Left cardiac atrium (tissue), 4 donors: ENCODE measurements at places on chromosomes 2 and 18. TPM values are rescaled to one million over a fixed set of nuclear protein-coding genes. Genes with fewer than 3 reads are reported as not detected.

Gene SPDYA
- 0.44 TPM for total RNA-seq

Gene HAAO
- 2.5 TPM for total RNA-seq

Gene HMSD
- not detected for total RNA-seq

Gene PCARE
- 0.58 TPM for total RNA-seq

Gene CXCR2
- total RNA-seq: 1.2 TPM

Gene VSNL1
- total RNA-seq: 26.6 TPM

Gene CPS1
- total RNA-seq: 3.0 TPM

Gene RGPD4
- total RNA-seq: not detected

Gene TSPYL6
- not detected for total RNA-seq

Gene SPAST
- total RNA-seq: 8.0 TPM

Gene TM4SF20
- not detected for total RNA-seq

Gene PLEK
- 21.5 TPM for total RNA-seq

Gene NXPH2
- not detected for total RNA-seq

Gene OR6B2
- total RNA-seq: not detected

Gene MOCOS
- total RNA-seq: 0.97 TPM

Gene NEUROD1
- total RNA-seq: not detected

Gene GAD1
- total RNA-seq: not detected

Gene ERICH2
- total RNA-seq: 1.2 TPM

Gene ABCB11
- 1.1 TPM for total RNA-seq

Gene LCT
- not detected for total RNA-seq

Gene TRABD2A
- total RNA-seq: 0.91 TPM

Gene PLEKHH2
- 3.1 TPM for total RNA-seq

Gene GCC2
- total RNA-seq: 25.0 TPM
